ENCODE measurements at places on chromosomes 7 and 10.

- DNase-seq: peak; percentile 36
These were observed 3.3 kb upstream of the NPTX2 start for GRCh38 chr7:98613601-98614425.

DNA sequence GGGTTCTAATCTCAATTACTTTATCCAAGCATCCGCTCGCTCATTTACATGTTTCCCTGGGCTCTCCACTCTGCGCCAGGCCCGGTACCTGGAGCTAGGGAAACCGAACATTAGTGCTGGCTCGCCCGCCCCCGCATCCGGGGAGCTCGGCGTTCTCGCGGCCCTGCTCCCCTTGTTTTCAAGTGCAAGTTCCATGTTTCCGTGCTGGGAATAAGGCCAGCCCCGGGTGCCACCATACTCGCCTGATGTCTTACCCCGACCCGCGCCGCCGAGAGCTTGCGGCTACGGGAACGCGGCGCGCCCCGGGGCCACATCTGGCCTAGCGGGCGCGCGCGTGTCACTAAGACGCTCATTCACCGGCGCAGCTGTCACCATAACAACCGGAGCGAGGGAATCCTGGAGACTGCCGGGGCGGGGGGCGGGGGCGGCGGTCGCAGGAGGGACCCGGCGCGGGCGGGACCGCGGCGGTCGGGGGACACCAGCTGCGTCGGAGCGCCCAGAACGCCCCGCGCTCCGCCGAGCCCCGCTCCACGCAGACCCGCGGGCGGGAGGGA lies at the start of gene NEURL1:
TSS of gene NEURL1 (plus strand) at position 344 of the 554 bp plus-strand sequence. CDS start 683 bp downstream, outside the sequence.
- DNase-seq: no peak

DNA sequence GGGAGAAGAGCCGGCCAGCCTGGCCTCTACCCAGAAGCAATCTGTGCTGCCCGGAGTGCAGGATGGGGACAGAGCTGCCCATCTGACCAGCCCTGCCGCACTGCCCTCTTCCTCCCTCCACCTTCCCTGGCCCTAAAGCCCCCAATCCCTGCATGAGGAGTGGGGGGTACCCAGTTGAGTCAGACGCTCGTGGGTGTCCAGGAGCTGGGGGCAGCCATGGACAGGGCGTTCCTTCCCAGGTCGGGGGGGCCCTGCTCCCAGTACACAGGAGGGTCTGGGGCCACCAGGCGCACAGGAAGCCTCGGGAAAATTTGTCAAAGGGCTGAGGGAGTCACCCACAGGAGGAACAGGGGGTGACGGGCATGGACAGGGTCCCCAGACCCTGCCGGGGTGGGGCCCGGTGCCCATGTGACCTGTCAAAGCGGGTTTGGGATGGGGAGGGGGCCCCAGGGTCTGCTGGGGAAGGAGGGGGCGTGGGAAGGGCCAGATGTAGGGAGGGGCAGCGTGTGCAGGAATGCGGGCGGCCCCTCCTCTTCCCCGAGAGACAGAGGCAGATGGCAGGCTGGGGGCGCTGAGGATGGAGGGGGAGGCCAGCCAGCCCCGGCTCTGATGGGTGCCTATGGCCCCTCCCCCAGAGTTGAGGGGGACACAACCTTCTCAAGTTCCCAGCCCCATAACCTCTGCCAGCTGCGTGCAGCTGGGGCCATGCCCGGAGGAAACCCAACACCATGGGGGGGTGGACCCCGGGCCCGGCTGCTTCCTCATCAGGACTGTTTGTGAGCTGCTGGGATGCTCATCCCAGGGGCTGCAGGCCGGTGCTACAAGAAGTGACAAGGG lies 21.5 kb upstream of the GRIFIN start:
- no peak for DNase-seq

DNA sequence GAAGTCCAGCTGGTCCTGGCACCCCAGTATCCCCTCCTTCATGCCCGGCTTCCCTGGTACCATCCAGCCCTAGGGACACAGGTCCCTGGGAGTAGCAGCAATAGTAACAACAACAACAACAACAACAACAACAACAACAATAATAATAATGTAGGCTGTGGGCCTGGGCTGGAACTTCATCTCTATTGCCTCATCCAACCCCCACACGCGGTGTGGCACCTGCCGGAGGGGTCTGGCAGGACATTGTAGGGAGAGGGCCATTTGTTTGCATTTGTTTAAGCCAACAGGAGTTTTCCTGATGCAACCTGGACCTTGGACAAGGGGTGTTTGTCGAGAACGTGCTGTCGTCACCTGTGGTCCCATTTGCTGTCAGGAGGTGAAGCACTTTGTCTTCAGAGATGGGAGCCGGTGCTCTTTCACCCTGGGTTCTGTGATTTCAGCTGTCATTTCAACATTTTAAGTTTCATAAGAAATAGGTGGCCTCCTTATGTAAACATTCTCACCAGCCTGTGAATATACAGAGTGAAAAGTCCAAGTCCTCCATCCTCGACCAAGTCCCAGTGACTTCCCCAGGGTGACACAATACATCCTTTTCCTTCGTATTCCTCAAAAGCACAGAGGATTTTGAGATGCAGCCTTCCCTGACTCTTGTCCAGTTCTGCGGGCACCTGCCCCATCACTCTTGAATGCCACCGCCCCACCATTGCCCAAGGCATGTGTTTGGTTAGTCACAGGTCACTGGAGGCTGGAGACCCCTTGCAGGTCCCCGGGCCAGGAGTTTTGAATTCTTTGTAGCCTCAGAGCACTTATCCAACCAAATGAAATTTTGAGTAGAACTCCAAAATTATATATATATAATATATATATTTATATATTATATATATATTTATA lies 9.2 kb downstream of the LHPP start:
- DNase-seq: no peak

GRCh38 chr10:18449611-18450026 lies 201.8 kb downstream of the NSUN6 start:
- DNase-seq: no peak

GRCh38 chr7:40694026-40694809 lies 559.4 kb downstream of the SUGCT start:
- DNase-seq: no peak

All from SJSA1 (cell line).